ENCODE measurements at places on chromosomes 7 and 10. TPM values are rescaled to one million over a fixed set of nuclear protein-coding genes. Genes with fewer than 3 reads are reported as not detected.

Gene DGKB
- polyA plus RNA-seq: not detected

Gene ZNF277
- polyA plus RNA-seq: 25.0 TPM

Gene OR9A2
- not detected for polyA plus RNA-seq

Gene NXPH1
- not detected for polyA plus RNA-seq

Gene PAX2
- not detected for polyA plus RNA-seq
